ENCODE measurements at places on chromosomes 4 and X.

GRCh38 chr4:147539959-147540358 lies 59.1 kb downstream of the EDNRA start:
- no peak for DNase-seq

DNA sequence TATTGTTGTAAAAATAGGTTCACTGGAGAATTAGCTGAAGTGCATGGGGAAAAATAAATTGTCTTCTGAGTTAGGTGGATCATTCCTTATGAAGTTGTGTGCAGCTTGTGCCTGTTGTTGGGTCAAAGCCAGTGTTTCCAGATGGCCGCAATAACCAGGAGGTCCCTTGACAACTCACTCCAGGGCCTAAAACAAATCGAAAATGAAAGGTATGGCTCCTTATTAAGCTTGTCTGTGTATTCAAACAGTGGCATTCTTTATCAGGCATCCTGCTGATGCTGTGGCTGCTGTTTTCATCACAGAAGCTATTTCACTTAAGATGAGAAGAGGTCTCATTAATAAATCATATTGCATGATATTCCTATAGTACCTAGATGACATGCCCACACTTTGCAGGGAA lies 80.2 kb downstream of the GRIA2 start:
- DNase-seq, result no peak

- DNase-seq, result no peak
These were observed 13.7 kb downstream of the MED14 start for GRCh38 chrX:40721489-40722106.

DNA sequence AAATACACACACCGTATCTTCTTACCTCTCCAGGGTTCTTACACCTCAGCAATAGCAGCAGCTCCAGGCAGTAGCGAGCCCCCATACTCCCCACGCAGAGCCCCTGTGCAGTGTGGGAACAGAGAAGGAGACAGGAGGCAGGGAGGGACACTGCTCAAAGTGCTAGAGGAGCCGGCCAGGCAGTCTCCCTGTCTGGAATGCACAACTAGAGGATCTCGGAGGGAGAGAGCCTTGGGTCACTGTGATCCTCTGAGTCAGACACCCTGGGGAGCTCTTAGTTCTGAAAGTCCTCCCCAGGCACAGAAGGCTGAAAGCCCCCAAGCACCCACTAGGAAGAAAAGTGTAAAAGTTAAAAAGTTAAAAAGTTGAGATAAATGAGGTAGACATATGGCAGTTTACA lies 16.0 kb downstream of the AMELX start:
- no peak for DNase-seq

DNA sequence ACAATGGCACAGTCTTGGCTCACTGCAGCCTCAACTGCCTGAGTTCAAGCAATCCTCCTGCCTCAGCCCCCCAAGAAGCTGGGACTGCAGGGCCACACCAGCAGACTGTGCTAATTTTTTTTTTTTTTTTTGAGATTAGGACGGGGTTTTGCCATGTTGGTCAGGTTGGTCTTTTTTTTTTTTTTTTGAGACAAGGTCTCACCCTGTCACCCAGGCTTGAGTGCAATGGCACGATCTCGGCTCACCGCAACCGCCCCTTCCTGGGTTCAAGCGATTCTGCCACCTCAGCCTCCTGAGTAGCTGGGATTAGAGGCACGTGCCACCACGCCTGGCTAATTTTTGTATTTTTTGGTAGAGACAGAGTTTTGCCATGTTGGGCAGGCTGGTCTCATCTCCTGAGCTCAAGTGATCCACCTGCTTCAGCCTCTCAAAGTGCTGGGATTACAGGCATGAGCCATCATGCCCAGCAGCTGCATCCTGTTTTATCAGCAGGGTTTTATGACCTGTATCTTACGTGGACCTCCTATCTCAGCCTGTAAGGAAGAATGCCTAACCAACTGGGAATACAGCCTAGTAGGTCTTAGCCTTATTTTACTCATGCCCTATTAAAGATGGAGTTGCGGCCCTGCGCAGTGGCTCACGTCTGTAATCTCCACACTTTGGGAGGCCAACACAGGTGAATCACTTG lies 13.2 kb upstream of the MRPL1 start:
- no peak for DNase-seq

GRCh38 chr4:77082886-77083608 lies 7.3 kb upstream of the CCNI start:
- DNase-seq, result no peak

GRCh38 chrX:133402830-133403625 lies 12.3 kb downstream of the GPC4 start:
- DNase-seq, result no peak

DNA sequence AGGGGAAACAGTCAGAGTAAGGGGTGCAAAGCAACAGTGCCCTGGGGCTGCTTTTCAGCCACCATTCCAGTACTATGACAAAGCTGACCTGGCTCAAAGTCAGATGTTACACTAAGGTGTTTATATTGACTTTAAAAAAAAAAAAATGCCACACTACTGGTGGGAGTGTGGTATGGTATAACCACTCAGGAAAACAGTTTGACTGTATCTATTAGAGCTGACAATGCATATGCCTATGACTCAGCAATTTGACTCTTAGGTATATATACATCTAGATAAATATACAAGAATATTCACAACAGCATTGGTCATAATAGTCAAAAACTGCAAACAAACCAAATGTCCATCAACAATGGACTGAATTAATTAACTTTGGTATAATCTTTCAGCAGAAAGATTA lies 15.0 kb downstream of the ASB9 start:
- DNase-seq, result no peak
